ENCODE measurements at places on chromosomes 6 and 20. TPM values are rescaled to one million over a fixed set of nuclear protein-coding genes. Genes with fewer than 3 reads are reported as not detected.

DNA sequence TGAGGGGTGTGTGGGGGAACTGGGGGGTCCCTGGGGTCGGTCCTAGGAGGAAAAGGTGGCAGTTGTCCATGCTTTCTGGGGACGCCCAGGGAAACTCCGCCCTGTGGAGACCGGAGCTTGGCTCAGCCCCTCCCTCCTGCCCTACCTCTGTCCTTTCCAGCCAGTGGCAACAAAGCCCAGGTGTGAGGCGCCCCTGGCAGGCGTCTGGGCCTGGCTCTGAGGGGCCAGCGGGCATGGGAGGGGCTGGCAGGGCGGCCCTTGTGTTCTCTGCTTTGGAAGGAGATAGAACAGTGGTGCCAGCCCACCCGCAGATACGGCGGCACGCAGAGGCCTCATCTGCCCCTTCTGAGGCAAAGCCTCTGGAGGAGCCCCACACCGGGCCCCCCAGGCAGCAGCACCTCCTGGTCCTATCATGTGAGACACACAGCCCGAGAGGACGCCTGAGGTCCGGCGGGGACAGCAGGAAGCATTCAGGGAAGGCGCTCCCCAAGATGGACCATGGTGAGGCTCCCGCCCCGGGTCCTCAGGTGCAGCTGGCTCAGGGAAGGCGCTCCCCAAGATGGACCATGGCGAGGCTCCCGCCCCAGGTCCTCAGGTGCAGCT lies 47.9 kb downstream of the YTHDF1 start:
- no peak overlapping the region for H3K27ac ChIP-seq
- peaks cover 28% of the 10 kb centered on the region for H3K27me3 ChIP-seq
- DNase-seq, result no peak

DNA sequence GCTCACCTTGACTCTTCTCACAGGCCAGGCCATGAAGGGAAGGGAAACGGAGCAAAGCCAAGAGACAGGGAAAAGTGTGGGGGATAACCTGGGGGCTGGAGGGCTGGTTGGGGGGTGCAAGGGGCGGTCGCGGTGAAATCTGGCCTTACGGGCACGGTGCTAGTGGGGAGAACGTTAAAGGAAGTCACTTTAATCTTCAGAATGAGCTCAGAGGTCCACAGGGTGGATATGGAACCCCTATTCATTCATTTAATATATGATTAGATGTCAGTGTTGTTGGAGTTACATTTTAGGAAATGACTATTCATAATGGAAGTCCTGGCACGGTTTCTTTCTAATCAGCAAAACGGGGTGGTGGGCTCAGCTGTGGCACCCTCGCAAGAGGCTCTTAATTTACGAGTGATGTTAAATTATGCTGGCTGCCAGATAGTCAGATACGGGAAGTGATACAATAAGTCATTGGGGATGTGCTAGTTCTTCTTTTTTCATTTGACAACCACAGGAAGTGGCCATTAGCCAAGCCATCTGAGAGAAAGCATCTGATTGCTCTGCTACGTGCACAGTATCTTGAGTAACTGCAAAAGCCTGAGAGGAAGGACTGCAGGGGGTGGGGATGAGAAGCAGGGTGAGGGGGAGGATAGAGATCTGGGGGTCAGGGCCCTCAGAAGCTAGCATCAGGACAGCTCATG lies 253.0 kb downstream of the QKI start:
- no peaks in the 10 kb centered on the region for H3K27me3 ChIP-seq
- H3K36me3 ChIP-seq, result no peaks in the 10 kb centered on the region
- no peak for DNase-seq
- no peak overlapping the region for H3K4me3 ChIP-seq
- H3K4me1 ChIP-seq, result no peaks in the 10 kb centered on the region

Gene GTF3C6
- total RNA-seq, result 70.8 TPM

GRCh38 chr6:41546475-41546865 lies 289 bp downstream of the FOXP4 start:
- H3K27me3 ChIP-seq, result no peaks in the 10 kb centered on the region
- peak overlapping the region; percentile 87 for H3K27ac ChIP-seq
- peak overlapping the region; percentile 97 for H3K4me3 ChIP-seq

GRCh38 chr6:161482517-161482858 lies 208.6 kb upstream of the AGPAT4 start:
- H3K4me3 ChIP-seq, result no peak overlapping the region
- DNase-seq, result no peak
- no peaks in the 10 kb centered on the region for H3K36me3 ChIP-seq
- no peaks in the 10 kb centered on the region for H3K27me3 ChIP-seq
- no peak overlapping the region for H3K27ac ChIP-seq

DNA sequence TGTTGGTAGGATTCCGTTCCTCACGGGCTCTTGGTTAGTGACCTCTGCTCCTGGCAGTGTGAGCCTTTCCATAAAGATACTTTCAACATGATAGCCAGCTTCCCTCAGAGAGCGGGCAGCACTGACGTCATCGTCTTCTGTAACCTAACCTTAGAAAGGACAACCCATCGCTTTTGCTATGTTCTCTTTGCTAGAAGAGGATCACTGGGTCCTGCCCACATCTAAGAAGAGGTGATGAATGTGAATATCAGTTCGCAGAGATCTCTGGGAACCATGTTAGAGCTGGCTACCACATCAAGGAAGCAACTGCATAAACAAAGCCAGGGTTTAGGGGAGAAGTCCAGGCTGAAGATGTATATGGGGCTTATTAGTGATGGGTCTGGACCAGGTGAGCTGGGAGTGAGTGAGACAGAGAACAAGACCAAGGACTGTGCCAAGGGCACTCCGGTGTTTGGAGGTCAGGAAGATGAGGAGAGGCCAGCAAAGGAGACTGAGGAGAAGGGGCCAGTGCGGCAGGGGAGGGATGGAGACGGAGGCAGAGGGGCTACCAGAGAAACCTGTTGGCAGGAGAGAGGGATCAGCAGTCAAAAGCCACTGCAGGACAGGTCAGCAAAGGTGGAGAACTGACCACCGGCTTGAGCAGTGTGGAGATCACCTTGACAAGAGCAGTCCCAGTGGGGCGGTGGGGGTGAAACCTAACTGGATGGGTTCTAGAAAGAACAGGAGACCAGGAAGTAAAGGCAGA lies 39.7 kb downstream of the PIM1 start:
- no peak for DNase-seq
- no peaks in the 10 kb centered on the region for H3K36me3 ChIP-seq
- no peaks in the 10 kb centered on the region for H3K27me3 ChIP-seq
- H3K4me3 ChIP-seq, result no peak overlapping the region
- H3K4me1 ChIP-seq, result peaks cover 11% of the 10 kb centered on the region

GRCh38 chr6:21265034-21265729 lies 328.4 kb upstream of the SOX4 start:
- no peak overlapping the region for H3K27ac ChIP-seq
- DNase-seq, result no peak
- H3K4me3 ChIP-seq, result no peak overlapping the region
- H3K4me1 ChIP-seq, result no peaks in the 10 kb centered on the region
- no peaks in the 10 kb centered on the region for H3K36me3 ChIP-seq

Gene ZNF217
- total RNA-seq, result 32.4 TPM

GRCh38 chr6:129994410-129994809 lies 24.0 kb upstream of the L3MBTL3 start:
- no peaks in the 10 kb centered on the region for H3K27me3 ChIP-seq
- no peaks in the 10 kb centered on the region for H3K36me3 ChIP-seq
- no peak overlapping the region for H3K27ac ChIP-seq
- no peak for DNase-seq
- no peak overlapping the region for H3K4me3 ChIP-seq

- H3K27ac ChIP-seq, result no peak overlapping the region
- no peak for DNase-seq
- no peaks in the 10 kb centered on the region for H3K36me3 ChIP-seq
Observed at GRCh38 chr6:44275271-44275748, 5.1 kb downstream of the TMEM151B start.

DNA sequence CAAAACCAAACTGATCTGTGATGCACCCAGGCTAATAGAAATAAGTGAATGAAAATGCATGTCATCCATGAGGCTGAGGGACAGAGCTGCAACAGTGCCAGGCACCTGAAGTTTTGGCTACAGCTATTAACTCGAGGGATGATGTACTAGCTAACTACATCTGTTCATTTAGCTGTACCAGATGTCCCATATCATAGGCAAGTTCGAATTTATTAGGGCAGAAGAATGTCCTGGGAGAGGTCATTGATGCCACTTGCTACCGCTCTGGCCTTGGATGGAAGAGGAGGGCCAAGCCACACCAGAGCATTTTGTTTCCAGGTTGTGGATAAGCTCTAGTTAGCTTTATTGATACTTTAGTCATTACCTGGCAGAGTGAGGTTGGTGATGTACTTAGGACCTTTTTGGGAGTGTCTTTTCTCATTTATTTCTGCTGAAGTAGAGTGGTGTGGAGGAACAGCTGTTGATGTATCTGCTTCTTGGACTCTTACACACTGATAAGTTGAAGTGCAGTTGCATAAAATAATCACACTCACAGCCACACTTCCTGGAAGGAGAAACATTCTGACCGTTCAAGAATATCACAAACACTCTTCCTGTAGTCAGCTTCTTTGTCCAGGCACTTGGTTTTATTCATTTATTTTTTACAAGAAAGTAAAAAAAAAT lies 8.2 kb downstream of the ZFAND3 start:
- no peaks in the 10 kb centered on the region for H3K27me3 ChIP-seq
- no peak overlapping the region for H3K4me3 ChIP-seq
- H3K4me1 ChIP-seq, result peaks cover 19% of the 10 kb centered on the region
- H3K27ac ChIP-seq, result no peak overlapping the region
- DNase-seq, result no peak

DNA sequence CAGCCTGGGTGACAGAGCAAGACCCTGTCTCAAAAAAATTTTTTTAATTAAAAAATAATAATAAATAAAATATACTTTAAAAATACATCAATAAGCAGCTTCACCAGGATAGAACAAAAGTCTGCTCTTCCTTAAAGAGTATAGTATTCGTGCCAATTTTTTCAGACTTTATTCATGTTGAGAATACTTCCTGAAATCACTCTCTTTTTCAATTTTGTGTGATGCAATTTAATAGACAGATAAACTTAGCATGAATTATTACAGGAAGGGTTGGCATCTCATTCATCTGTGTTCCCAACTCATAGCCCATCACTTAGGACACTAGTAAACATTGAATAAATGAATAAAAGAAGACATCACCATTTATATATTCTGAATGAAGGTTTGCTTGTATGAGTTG lies 52.4 kb downstream of the IPCEF1 start:
- no peaks in the 10 kb centered on the region for H3K4me1 ChIP-seq
- H3K27me3 ChIP-seq, result no peaks in the 10 kb centered on the region
- no peak for DNase-seq
- H3K4me3 ChIP-seq, result no peak overlapping the region
- no peak overlapping the region for H3K27ac ChIP-seq

- H3K27me3 ChIP-seq, result no peaks in the 10 kb centered on the region
- peak; percentile 54 for DNase-seq
- peak overlapping the region; percentile 74 for H3K27ac ChIP-seq
- H3K4me1 ChIP-seq, result peaks cover 3% of the 10 kb centered on the region
- no peak overlapping the region for H3K4me3 ChIP-seq
- H3K36me3 ChIP-seq, result no peaks in the 10 kb centered on the region
Observed at GRCh38 chr20:12394786-12395185, 477.1 kb downstream of the BTBD3 start.

GRCh38 chr6:102812242-102812641 lies 1418.7 kb downstream of the GRIK2 start:
- no peaks in the 10 kb centered on the region for H3K4me1 ChIP-seq
- DNase-seq, result no peak
- H3K36me3 ChIP-seq, result no peaks in the 10 kb centered on the region
- H3K27me3 ChIP-seq, result no peaks in the 10 kb centered on the region
- no peak overlapping the region for H3K4me3 ChIP-seq
- no peak overlapping the region for H3K27ac ChIP-seq

Gene SYNGAP1
- 5.3 TPM for total RNA-seq

Gene UBD
- 99.5 TPM for total RNA-seq

GRCh38 chr20:56411759-56412472 lies at the start of gene CASS4:
CASS4 (plus strand) TSS chr20:56412260; CDS start chr20:56412459, 199 bp downstream.
- no peaks in the 10 kb centered on the region for H3K27me3 ChIP-seq
- peak; percentile 26 for DNase-seq
- no peaks in the 10 kb centered on the region for H3K36me3 ChIP-seq
- no peaks in the 10 kb centered on the region for H3K4me1 ChIP-seq
- H3K4me3 ChIP-seq, result no peak within 1 kb of the TSS

- no peak overlapping the region for H3K4me3 ChIP-seq
- no peak overlapping the region for H3K27ac ChIP-seq
- H3K27me3 ChIP-seq, result no peaks in the 10 kb centered on the region
- H3K36me3 ChIP-seq, result no peaks in the 10 kb centered on the region
Observed at GRCh38 chr20:15162079-15162647, 824.8 kb upstream of the FLRT3 start.

DNA sequence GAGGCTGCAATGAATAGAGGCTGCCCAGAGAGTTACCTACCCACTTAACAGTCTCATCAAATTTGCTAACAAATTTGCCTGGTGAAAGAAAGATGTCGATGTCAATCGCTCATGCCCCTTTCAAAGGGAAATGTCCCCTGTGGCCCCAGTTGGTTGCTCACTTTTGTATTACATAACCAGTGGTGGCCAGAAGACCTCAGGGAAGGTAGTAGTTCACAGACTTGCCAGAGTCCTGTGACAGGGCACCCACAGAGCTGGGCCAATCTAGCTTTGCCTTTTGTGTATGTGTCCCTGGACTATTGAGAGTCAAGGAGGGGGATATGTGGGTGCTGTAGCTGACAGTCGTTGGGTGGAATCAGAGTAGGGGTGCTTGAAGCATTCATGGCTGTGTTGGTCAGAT lies 70.7 kb upstream of the CCN6 start:
- no peaks in the 10 kb centered on the region for H3K27me3 ChIP-seq
- no peak overlapping the region for H3K4me3 ChIP-seq
- no peaks in the 10 kb centered on the region for H3K36me3 ChIP-seq
- DNase-seq, result no peak

- peak; percentile 54 for DNase-seq
- H3K4me1 ChIP-seq, result peaks cover 7% of the 10 kb centered on the region
- peak overlapping the region; percentile 60 for H3K27ac ChIP-seq
- H3K4me3 ChIP-seq, result no peak overlapping the region
- H3K27me3 ChIP-seq, result no peaks in the 10 kb centered on the region
Observed at GRCh38 chr6:6890400-6890858, 217.3 kb upstream of the RREB1 start.

Gene SLC52A3
- total RNA-seq, result 0.33 TPM

DNA sequence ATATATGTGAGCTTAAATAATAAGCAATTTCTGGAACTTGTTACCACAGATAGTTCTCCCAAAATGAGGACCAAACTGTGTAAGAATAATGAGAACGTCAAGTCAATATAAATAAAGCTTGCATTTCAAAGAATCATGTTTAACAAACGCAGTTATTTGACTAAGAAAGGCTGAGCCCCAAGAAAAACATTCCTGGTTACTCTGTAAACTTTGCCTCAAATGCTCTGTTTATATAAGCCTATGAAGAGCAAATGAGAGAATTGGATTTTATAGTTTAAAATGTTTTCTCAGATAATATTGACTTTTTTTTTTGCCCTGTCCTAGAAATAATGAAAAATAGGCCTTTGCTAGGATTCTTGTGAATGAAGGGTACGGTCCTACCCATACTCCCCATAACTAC lies 81.3 kb downstream of the C6orf52 start:
- peaks cover 9% of the 10 kb centered on the region for H3K4me1 ChIP-seq
- H3K36me3 ChIP-seq, result no peaks in the 10 kb centered on the region
- no peaks in the 10 kb centered on the region for H3K27me3 ChIP-seq
- no peak overlapping the region for H3K4me3 ChIP-seq
